ENCODE measurements at places on chromosomes 5 and 9.

- no peak for DNase-seq
These were observed 11.8 kb downstream of the CCDC187 start for GRCh38 chr9:136292026-136292538.

DNA sequence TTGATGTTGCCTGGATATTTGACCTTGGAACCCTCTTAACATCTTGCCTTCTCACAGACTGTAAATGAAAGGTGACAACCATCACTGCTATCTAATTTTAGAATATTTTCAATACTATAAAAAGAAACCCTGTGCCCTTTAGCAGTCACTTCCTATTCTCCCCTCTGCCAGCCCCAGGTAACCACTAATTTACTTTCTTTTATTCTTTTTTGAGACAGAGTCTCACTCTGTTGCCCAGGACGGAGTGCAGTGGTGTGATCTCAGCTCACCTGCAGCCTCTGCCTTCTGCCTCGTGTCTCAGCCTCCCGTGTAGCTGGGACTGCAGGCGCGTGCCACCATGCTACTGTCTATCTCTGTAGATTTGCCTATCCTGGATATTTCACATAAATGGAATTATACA is 43.6 kb downstream of the FRMPD1 start:
- no peak for DNase-seq

GRCh38 chr9:76619640-76620039 is 144.6 kb upstream of the PCA3 start:
- no peak for DNase-seq

- no peak for DNase-seq
These were observed 163.4 kb upstream of the FSTL4 start for GRCh38 chr5:133775584-133776304.

DNA sequence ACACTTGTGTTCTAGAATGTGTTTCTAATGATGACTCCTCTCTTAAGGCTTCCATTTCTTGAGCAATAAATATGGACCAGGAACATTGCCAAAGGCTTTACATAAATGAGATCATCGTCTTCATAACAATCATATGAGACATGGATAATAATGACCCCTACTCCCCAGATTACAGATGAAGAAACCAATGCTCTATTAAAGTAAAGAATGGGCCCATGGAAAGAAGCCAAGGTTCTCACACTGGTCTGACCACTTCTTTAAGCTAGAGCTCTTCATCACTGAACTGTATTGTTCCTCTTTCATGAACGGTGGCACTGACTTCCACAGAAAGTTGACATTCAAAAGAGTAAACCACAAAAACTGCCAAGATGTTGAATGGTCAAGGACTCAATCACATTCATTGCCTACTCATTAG is 65.3 kb downstream of the MARCHF3 start:
- DNase-seq, result no peak

GRCh38 chr9:98993570-98993945 is 49.9 kb downstream of the COL15A1 start:
- no peak for DNase-seq

GRCh38 chr5:157566902-157567489 is 8.6 kb downstream of the ADAM19 start:
- DNase-seq, result no peak

DNA sequence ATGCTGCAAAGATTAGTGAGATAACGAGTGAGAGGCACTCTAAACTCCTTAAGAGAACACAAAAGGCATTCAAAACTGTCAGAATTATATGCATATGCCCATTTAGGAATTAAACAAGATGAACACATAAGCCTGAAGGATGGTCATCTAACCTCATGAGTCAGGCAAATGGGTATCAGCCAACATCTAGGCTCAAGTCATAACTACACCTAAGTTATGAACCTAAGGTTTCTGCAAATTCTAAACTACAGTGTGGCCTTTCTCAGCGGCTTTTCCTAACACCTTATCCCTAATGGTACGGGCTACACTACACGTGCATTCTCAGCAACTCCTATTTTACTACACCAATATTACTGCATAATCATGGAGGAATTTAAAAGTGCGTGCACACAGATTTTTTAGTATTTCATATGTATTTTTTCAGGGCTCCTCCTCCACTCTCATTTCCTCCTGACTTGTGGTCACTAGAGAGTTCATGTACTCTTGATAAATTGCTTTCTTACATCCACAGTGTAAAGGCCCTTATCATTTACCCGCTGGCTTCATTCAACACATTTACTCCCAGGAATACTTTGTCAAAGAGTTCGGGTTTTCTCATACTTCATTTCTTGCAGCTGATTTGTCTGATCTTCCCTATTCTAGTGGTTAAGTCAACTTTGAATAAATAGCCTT is 316.5 kb downstream of the BNC2 start:
- no peak for DNase-seq

DNA sequence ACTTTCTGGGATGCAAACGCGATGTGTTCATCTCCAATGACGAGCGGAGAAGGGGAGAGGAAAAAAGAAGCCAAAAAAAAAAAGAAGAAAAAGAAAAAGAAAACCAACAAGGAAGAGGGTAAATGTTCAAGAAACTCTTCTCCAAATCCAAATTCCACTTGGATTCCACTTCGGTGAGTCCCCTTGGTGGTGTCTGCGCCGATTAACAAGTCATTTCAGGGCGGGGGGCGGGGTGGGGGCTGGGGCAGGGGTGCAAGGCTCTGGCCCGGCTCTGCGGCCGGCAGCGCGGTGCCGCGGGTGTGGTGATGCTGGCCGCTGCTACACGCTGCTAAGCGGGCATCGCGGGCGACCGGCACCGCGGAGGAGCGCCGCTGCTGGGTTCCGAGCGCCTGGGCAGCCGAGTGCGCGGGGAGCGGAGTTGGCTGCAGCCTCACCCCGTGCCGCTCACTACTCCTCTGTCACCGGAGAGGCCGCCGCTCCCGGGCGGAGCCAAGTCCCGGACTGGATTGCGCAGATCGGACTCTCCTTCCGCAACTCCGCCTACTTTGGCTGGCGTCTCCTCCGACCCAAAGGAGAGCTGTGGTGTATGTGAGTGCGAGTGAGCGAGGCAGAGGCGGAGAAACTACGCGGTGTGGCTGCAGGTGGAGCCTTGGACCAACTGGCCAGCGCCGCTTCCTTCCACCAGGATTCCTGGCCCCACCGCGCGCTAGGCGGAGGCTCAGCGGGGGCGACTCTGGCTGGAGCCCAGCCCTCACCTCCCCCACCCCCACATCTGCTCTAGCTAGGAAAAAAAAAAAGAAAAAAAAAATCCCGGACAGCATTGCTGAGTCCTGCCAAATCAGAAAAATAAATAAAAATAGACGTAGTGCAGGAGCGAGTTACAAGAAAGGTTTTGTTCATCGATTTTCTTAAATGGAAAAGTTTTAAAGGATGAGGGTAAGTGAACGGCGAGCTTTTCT is at the start of gene SEMA6A:
SEMA6A (minus strand) TSS at position 457 of the 959 bp plus-strand sequence. CDS start 69,879 bp downstream, outside the sequence.
- peak; percentile 90 for DNase-seq

- no peak for DNase-seq
These were observed 57.4 kb upstream of the PRSS3 start for GRCh38 chr9:33737811-33738606.

DNA sequence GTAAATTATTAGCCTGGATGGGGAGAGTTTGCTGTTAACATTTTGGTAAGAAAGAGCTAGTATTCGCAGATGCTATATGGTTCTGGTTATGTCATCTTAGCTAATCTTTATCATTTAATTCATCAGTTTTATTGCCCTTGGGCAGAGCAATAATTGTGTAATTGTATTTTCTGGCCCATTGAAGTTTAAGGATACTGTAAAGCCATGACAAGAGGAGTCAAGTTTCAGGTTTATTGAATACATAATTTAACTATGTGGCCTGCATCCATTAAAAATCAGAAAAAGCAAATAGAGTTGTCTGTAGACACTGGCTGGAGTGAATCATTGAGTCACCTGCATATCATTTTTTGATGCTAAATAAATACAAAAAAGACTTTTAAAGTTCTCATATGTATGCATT is 255.8 kb downstream of the PRELID2 start:
- DNase-seq, result no peak

DNA sequence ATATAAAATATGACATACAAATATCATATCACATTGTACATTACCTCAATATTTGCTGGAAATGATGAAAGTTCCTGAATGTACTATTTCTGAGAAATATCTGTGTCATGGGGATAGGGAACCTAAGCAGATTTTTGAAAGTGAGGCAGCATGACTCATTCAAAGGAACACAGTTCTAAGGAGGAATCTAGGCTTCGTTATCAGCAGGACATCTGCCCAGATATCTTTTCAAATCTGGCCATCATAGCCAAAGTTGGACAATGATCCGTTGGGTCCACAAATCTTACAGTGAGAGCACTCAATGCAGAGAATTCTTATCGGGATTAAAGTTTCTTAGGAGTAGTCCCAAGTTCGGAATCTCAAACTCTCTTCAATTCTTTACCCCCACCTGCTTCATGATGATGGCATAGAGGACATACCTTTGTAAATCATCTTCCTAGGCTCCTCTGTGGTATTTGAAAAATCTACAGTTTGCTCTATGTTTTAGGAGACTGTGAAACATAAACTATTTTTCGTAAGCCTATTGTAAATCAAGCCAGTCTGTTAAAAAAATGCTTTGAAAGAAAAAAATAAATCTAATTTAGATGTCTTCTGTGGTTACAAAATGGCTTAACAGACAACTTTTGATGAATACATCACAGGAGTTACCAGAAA is 29.4 kb upstream of the ALDH1A1 start:
- DNase-seq, result no peak

GRCh38 chr5:36017004-36017403 is 25.8 kb upstream of the UGT3A1 start:
- no peak for DNase-seq

GRCh38 chr9:126721564-126721981 is 83.3 kb upstream of the ZBTB43 start:
- DNase-seq, result no peak

GRCh38 chr5:161544350-161544765 is 2.2 kb downstream of the GABRB2 start:
- DNase-seq, result no peak

DNA sequence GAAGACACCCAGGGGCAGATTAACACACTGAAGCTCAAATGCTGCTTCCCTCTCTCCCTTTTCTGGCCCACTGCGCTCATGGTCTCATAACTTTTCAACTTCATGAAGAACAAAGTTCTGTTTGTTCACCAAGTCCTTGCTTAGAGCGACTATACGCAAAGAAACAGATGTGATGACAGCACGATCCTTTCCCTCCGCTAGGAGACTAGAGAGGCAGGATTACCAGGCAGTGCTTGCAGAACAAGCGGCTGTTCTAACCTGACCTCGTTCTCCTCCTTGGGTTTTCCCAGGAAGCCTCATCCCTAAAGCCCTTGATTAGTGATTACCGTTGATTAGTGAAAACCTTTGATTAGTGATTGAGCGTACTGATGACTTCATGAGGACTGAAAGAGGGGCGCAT is 649.9 kb downstream of the IRX1 start:
- no peak for DNase-seq

DNA sequence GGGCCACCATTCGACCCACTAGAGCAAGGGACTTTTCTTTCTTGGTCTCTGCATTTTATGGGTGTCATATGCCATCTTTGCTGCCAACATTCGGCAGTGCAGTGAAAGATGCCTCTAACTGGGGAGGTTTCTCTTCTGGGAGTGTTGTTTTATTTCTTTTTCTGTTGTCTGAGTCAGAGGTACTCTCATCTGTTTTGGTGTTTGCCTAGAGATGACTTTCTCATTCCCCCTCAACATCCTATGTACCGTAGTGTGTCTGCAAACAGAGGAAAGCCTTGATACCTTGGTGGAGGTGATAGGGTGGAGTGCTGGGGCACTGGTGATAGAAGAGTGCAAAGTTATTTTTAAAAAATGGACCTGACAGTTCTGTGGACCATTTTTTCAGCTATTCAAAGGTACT is 182.1 kb downstream of the ARHGAP26 start:
- no peak for DNase-seq

DNA sequence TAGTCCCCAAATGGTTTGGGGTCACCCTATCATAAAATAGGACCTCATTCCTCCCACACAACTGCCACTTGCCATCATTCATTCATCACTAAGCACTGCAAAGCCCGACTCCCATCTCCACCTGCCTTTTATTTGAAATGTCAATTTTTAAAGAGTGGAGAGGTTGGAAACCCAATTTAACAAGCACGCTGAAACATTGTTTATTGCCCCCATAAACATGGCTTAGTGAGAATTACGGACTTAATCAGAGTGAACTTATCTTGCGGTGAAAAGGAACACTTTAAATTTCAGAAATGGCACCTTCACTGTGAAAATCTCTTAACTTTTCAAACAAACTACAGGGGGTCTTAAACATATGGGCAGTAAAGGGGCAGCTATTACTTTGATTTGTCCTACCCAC is 241.1 kb downstream of the CRB2 start:
- no peak for DNase-seq

DNA sequence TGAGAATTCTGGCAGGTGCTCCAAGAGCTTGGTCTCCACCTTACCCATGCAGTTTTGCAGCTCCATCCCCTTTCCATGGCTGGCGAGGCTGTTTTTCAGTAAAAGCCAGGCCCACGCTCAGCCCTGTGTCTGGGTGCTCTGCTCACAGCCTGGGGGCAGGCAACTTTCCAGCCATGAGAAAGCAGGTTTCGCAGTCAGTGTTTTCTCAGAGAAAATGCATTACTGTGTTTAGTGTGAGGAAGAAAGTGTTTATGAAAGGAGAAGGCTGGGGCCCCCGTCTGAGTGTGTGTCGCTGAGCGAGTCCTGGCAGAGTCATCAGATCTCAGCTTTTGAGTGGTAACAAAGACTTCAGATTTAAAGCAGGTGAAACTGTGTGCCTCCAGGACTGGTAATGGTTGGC is 248.1 kb downstream of the IRX1 start:
- DNase-seq, result no peak

- no peak for DNase-seq
These were observed 56.7 kb upstream of the PCA3 start for GRCh38 chr9:76707510-76707909.

GRCh38 chr5:103393101-103393754 is 134.7 kb downstream of the MACIR start:
- no peak for DNase-seq

DNA sequence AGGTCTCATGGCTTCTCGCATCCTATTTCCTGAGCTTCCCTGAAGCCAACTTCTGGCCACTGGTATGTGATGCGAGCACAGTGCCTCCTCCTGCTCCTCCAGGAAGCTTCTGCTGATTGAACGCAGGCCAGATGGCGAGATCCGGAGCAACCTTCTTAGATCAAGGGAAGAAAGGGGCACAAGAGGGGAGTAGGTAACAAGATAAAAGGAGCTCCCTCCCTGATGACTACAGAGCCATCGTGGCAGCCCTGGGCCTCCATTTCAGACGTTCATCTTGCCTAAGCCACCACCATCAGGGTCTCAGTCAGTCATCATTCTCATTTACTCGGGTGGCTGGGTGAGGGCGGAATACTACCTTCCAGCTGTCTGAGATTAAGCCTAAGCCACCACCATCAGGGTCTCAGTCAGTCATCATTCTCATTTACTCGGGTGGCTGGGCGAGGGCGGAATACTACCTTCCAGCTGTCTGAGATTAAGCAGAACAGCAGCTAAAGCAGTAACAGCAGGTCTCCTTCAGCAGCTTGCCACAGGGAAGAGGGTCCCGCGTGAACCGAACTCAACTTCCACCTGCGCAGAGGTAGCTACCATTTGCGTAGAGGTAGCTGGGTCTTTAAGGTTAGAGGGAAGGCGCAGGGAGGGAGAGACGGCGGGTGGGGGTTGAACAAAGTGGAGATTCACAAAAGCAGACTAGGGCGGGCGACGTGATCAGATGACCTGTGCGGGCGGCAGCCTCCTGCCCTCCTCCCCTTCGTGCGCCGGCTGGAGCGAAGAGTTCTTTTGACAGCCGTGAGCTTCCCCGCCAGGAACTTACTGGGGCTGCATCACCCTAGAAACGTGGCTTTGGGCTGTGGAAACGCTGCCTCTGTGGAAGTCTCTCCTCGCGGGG is 27.9 kb upstream of the MGAT1 start:
- DNase-seq, result no peak

GRCh38 chr9:126638571-126639132 is 24.9 kb downstream of the LMX1B start:
- DNase-seq, result no peak

- DNase-seq, result no peak
These were observed 130.4 kb downstream of the DAB2IP start for GRCh38 chr9:121781701-121782464.
